Astrocyte (in vitro differentiated cells and primary cell): ENCODE measurements at places on chromosomes 2 and 18. TPM values are rescaled to one million over a fixed set of nuclear protein-coding genes. Genes with fewer than 3 reads are reported as not detected.

The KCNF1 gene
- 0.19 and 1.6 TPM in 2 replicates for total RNA-seq

- H3K4me1 ChIP-seq, result no peaks in the 10 kb centered on the region
Measured at GRCh38 chr2:43612944-43613343, 17.1 kb upstream of the THADA start.

The MC5R gene
- 0.26 and 0.57 TPM in 2 replicates for total RNA-seq

The IL1B gene
- not detected in 2 replicates for total RNA-seq

GRCh38 chr2:129188451-129188850 is 791.0 kb upstream of the RAB6C start:
- H3K27ac ChIP-seq, result no peak overlapping the region
- H3K4me1 ChIP-seq, result no peaks in the 10 kb centered on the region
- no peaks in the 10 kb centered on the region for H3K27me3 ChIP-seq

DNA sequence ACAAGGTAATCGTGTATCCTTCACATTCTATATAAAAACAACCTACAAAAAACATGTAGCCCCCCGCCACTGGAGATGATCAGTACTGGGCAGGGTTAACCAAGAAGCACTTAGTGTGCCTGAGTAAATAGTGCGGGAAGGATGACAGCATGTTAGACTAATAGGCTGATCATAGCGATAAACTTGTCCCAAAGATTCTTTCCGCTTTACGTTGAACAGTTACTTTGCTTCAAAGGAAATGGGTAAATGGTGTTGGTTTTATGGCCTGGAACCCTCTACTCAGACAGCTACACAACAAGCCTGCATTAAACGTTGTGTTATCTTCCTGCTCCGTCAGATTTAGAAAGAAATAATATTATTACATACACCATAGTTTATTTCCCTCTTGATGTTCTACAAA is 67.7 kb downstream of the CTAGE1 start:
- peaks cover 46% of the 10 kb centered on the region for H3K4me1 ChIP-seq
- DNase-seq, result peak; percentile 42

DNA sequence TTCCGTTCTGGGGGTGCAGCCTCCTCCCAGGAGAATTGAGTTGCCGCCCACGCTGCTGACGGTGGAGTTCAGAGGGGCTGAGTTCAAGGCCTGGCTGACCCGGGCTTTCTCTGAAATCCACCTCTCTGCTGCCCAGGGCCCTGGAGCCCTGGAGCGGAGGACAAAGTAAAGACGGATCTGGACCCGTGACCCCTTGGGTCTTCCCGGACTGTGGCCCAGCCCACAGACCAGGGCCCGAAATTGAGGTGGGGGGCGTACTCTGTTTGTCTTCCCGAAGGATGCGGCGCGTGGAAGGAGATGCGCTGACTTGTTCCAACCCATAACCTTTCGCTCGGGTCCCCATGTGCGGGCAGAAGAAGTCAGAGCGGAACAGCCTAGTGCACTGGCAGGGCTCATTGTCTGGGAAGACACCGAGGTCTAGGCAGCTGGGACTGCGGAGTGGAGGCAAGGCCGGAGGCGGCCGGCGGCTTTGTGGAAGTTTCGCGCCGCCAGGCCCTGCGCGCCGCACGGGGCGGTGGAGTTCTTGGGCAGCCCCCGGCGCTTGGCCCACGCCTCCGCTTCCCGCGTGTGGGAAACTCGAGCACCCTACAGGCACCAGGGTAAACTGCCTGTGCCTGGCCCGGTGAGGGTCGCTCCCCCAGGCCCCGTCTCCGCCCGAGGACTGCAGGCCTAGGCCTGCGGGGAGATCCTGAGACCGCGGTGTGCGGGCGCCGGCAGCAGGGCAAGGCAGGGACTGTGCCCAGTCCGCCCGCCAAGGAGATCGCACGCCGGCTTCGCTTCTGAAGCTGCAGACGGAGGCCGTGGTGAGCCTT is 9.8 kb downstream of the POU3F3 start:
- H3K4me3 ChIP-seq, result peak overlapping the region; percentile 30
- peaks cover 17% of the 10 kb centered on the region for H3K4me1 ChIP-seq
- H3K36me3 ChIP-seq, result no peaks in the 10 kb centered on the region

DNA sequence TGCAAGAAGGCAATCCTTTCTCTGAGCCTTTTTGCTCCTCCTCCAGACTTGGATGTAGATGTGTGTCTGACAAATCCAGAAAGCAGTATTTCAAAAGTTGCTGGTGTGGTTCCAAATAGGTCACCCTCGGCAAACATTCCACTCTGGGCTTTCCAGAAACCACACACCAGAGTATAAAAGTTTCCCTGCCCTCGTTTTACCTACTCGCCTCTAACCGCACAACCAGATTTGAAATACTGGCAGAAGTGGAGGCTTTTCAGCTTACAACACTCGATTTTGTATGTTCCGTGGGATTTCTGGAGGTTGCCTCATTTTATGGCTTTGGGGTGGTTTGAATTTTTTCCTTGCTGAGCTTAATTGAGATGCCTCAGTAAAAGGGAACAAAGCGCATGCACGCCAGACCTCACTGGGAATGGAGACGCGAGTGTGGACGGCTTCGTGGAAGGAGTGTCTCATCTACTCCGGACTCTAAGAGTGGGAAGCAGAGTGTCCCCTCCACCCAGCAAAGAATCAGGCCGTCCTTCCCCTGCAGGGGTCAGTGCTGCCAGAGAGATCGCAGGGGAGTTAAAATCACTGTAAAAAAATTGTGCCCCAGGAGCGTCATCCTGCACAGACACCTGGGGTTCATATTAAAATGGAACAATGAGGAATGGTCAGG is 44.0 kb upstream of the RPL31 start:
- H3K27ac ChIP-seq, result peak overlapping the region; percentile 36
- no peaks in the 10 kb centered on the region for H3K27me3 ChIP-seq
- H3K4me3 ChIP-seq, result no peak overlapping the region
- peak; percentile 95 for DNase-seq
- H3K36me3 ChIP-seq, result no peaks in the 10 kb centered on the region
- peaks cover 14% of the 10 kb centered on the region for H3K4me1 ChIP-seq

DNA sequence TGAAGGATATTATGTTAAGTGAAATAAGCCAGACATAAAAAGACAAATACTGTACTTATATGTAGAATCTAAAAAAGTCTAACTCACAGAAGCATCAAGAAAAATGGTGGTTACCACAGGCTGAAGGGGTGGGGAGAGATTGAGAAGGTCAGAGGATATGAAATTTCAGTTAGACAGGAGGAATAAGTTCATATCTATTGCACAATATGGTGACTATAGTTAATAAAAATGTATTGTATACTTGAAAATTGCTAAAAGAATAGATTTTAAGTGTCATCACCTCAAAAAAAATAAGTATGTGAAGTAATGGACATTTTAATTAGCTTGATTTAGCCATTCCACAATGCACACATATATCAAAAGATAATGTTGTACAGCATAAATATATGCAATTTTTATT is 19.8 kb downstream of the ACMSD start:
- H3K4me3 ChIP-seq, result no peak overlapping the region
- H3K27me3 ChIP-seq, result no peaks in the 10 kb centered on the region
- DNase-seq, result no peak
- H3K4me1 ChIP-seq, result no peaks in the 10 kb centered on the region
- no peaks in the 10 kb centered on the region for H3K36me3 ChIP-seq

- DNase-seq, result no peak
- no peak overlapping the region for H3K27ac ChIP-seq
- no peaks in the 10 kb centered on the region for H3K36me3 ChIP-seq
- H3K27me3 ChIP-seq, result no peaks in the 10 kb centered on the region
- H3K4me1 ChIP-seq, result no peaks in the 10 kb centered on the region
- no peak overlapping the region for H3K4me3 ChIP-seq
Measured at GRCh38 chr2:120177001-120177621, 46.1 kb downstream of the TMEM185B start.

The LHCGR gene
- total RNA-seq, result not detected in 2 replicates

DNA sequence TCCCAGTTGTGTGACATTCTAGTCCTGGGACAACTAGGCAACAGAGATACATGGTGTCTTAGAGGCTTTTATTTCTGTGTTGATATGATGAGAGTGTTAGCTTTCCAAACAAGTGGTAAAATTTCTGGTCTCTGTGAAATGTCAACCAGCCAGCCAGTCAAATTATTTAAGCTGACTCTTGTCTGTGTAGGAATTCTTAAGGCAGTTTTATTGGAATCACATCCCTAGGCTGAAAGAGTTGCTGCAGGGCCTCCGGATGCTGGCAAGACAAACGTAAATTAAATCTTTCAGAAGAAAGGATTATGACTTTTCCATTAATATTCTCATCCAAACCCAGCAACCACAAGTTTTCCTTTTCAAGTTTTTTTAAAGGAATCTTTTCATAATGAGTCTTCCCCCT is 44.6 kb downstream of the SERPINB7 start:
- no peaks in the 10 kb centered on the region for H3K36me3 ChIP-seq
- H3K4me3 ChIP-seq, result no peak overlapping the region
- no peak overlapping the region for H3K27ac ChIP-seq
- H3K4me1 ChIP-seq, result no peaks in the 10 kb centered on the region
- no peaks in the 10 kb centered on the region for H3K27me3 ChIP-seq

The CAPN14 gene
- 0.12 and 0.14 TPM in 2 replicates for total RNA-seq

The GCKR gene
- total RNA-seq, result not detected in 2 replicates

The SP5 gene
- 0.11 TPM in 1 of 2 replicates, not detected in the other for total RNA-seq

DNA sequence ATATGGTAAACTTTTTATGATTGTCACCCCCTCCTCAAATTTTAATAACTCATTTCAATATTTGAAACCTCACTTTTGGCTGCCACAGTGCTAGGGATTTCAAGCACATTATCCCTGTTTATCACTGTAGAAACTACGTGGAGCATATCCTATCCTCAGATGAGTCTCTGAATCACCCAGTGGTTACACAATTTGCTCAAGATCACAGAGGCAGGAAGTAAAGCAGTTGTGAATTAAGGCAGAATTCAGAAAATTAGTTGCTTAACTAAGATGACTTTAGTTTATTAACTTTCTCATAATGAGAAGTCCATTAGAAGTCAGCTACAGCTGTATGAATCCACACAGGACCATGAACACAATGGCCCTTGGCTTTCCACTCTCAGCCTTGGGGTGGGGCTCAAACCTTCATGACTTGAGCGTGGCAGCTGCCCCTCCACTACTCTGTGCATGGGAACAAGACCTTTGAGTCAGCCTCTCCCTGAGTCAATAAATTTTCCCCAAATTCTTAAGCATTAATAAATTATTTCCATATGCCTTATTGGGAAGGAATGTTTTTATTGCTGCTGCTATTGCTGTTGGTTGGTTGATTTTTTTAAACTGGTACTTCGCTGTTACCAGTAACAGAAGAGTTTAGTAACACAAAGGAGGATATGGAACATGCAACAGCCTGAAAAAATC is 369.0 kb downstream of the CBLN2 start:
- DNase-seq, result no peak
- no peak overlapping the region for H3K27ac ChIP-seq
- no peaks in the 10 kb centered on the region for H3K27me3 ChIP-seq
- no peaks in the 10 kb centered on the region for H3K4me1 ChIP-seq

DNA sequence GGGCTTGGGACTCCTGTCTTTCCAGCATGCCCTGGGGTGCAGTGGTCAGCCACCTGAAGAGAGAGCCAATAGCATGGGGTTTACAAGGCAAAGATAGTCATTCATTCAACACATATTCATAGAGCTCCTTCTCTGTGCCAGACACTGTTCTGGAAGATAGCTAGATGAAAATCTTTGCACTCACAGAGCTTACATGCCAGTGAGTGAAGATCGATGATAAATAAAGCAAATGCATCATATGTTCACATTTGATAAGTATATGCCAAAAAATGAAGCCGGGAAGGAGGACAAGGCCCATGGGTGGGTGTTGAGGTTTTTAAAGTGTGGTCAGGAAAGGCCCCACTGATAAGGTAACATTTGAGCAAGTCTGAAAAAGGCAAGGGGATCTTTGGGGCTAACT is 130.8 kb upstream of the CDCA7 start:
- DNase-seq, result no peak
- H3K27me3 ChIP-seq, result no peaks in the 10 kb centered on the region
- no peaks in the 10 kb centered on the region for H3K36me3 ChIP-seq
- no peaks in the 10 kb centered on the region for H3K4me1 ChIP-seq
- H3K27ac ChIP-seq, result no peak overlapping the region

The C2orf78 gene
- total RNA-seq, result not detected in 2 replicates

- H3K4me3 ChIP-seq, result no peak overlapping the region
- H3K27me3 ChIP-seq, result no peaks in the 10 kb centered on the region
- no peaks in the 10 kb centered on the region for H3K4me1 ChIP-seq
Measured at GRCh38 chr18:62165583-62165982, 21.3 kb downstream of the PIGN start.

GRCh38 chr2:34102339-34102738 is 503.2 kb upstream of the FAM98A start:
- H3K27me3 ChIP-seq, result no peaks in the 10 kb centered on the region
- H3K4me1 ChIP-seq, result peaks cover 22% of the 10 kb centered on the region

The SLC66A2 gene
- total RNA-seq, result 25.3 and 27.6 TPM in 2 replicates

- DNase-seq, result no peak
- peaks cover 13% of the 10 kb centered on the region for H3K4me1 ChIP-seq
- H3K27me3 ChIP-seq, result no peaks in the 10 kb centered on the region
- no peaks in the 10 kb centered on the region for H3K36me3 ChIP-seq
- no peak overlapping the region for H3K27ac ChIP-seq
- H3K4me3 ChIP-seq, result peak overlapping the region; percentile 43
Measured at GRCh38 chr2:234025466-234025865, 25.0 kb upstream of the SPP2 start.

- no peak overlapping the region for H3K27ac ChIP-seq
- H3K4me3 ChIP-seq, result no peak overlapping the region
- H3K4me1 ChIP-seq, result no peaks in the 10 kb centered on the region
- no peaks in the 10 kb centered on the region for H3K36me3 ChIP-seq
- DNase-seq, result no peak
- no peaks in the 10 kb centered on the region for H3K27me3 ChIP-seq
Measured at GRCh38 chr2:62561586-62561985, 55.6 kb upstream of the TMEM17 start.

The ABCG8 gene
- total RNA-seq, result not detected in 2 replicates

GRCh38 chr18:9428862-9429661 is 46.3 kb upstream of the RALBP1 start:
- no peak overlapping the region for H3K27ac ChIP-seq
- no peak for DNase-seq
- no peaks in the 10 kb centered on the region for H3K4me1 ChIP-seq
- no peaks in the 10 kb centered on the region for H3K36me3 ChIP-seq
- H3K4me3 ChIP-seq, result no peak overlapping the region

DNA sequence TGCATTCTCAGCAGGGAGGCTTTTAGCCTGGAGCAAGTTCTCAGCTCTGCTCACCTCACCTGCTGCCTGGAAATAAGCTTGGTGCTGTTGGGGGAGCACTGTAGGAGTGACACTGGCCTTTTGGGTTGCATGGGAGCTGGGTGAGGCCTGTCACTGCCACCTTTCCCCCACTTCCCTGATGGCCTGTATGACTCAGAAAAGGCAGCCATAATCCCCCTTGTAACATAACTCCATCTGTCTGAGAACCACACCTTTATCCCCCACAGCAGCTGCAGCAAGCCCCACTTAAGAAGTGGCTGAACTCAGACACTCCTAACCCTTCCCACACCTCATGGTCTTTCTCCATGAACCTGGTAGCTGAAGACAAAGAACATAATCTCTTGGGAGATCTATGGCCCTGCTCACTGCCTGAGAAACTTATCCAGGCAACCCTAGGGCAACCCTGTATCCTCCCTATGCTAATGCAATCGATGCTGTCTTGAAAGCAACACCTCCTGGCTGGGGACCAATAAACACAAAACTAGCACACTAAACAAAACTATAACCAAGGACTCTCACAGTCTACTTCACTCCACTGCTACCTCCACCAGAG is 258.9 kb upstream of the OSR1 start:
- H3K27ac ChIP-seq, result no peak overlapping the region
- no peak for DNase-seq
- no peaks in the 10 kb centered on the region for H3K36me3 ChIP-seq
- H3K4me3 ChIP-seq, result no peak overlapping the region

The GRB14 gene
- 8.6 and 11.1 TPM in 2 replicates for total RNA-seq

GRCh38 chr18:45850021-45850420 is 24.5 kb downstream of the SIGLEC15 start:
- H3K27ac ChIP-seq, result no peak overlapping the region
- DNase-seq, result no peak
- H3K4me3 ChIP-seq, result no peak overlapping the region
- peaks cover 26% of the 10 kb centered on the region for H3K36me3 ChIP-seq
- no peaks in the 10 kb centered on the region for H3K27me3 ChIP-seq
